HFF-Myc (cell line): ENCODE measurements at places on chromosomes 6 and 20.

DNA sequence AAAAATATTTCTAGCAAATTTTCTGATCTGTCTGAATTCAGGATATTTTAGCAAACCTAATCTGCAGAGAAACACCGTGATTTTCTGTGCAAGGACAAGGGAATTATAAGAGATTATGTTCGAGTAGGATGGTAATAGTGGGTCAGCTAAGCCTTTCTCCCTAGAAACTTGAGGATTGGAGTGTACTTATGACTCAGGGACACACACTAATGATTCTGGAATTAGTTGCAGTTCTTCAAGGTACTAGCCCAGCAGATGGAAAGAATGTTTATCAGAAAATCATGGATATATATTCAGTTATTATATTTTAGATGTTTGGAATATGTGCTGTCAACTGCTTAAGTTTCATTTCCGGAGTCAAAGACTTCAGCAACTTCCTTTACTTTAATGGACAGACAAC, 177.1 kb upstream of the MAP3K7 start:
- no peak for DNase-seq

- DNase-seq = no peak
Observed at GRCh38 chr6:2460216-2460745, 214.9 kb upstream of the GMDS start.

GRCh38 chr6:168609914-168610490, 169.0 kb downstream of the SMOC2 start:
- no peak for DNase-seq

GRCh38 chr6:166514196-166514595, 72.3 kb downstream of the RAMACL start:
- DNase-seq = no peak

- DNase-seq = no peak
Observed at GRCh38 chr6:111254004-111254778, 166.9 kb downstream of the SLC16A10 start.

- no peak for DNase-seq
Observed at GRCh38 chr20:24862606-24863005, 86.5 kb upstream of the CST7 start.

- no peak for DNase-seq
Observed at GRCh38 chr6:159555082-159555875, 137.8 kb downstream of the SOD2 start.

- no peak for DNase-seq
Observed at GRCh38 chr6:158142789-158143188, 25.3 kb downstream of the SERAC1 start.

GRCh38 chr6:39295611-39296011, 18.6 kb downstream of the KCNK17 start:
- no peak for DNase-seq

DNA sequence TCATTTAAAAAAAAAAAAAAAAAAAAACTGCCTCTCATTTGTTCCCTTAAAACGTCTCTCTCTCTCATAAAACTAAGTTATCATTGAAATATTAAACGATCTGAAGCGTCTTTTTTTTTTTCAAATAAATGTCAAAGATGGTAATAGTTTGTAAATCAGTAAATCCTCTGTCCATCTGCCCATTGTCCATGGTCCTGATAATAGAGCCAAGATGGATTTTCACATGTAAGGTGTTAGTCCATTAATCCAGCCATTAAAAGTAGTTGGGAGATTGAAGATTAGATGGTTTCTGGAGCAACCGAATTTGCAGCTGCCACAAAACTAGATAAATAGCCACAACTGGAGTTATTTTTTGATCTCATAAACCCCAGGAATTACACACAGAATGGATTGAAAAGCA, 145.8 kb upstream of the SNX9 start:
- DNase-seq = no peak

- no peak for DNase-seq
Observed at GRCh38 chr20:61558726-61559125, 306.7 kb downstream of the CDH4 start.

GRCh38 chr20:32528171-32528891, 56.8 kb downstream of the NOL4L start:
- no peak for DNase-seq

DNA sequence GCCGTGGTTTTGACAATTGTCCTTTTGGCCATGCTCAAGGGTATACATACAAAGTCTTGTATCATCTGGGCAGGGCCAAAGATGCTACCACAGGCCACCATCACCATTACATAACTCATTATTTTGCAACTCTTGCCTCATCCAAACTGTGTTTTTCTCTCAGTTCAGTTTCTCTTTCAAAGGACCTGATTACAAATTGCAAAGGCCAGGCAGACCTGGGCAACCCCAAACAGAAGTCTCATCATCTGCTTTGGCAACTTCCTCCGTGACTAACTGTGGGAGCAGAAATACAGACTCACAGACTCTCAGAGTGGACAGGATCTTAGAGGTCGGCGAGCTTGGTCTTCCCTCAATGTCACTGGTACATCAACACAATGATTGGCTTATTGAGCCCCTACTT, 117.8 kb upstream of the NEDD9 start:
- no peak for DNase-seq

DNA sequence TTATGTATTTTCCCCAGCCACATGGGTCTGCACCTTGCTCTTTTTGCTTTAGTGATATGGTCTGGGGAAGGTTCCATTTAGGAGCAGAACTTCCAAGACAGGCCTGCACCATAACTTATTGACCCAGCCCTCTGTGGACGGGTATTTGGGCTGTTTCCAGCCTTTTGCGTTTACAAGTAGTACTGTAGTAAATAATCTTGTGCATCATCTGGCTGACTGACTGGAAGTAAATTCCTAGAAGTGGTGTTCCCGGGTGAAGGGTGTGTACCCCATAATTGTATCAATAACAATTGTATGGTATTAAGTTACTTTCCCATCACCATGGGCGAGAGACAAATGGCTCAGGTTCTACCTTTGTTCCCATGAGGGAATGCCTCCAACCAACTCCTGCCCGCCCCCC, 31.6 kb downstream of the SPDEF start:
- DNase-seq = no peak

- DNase-seq = no peak
Observed at GRCh38 chr6:83480470-83480869, 31.9 kb upstream of the PRSS35 start.

GRCh38 chr6:169766232-169766631, 14.8 kb downstream of the ERMARD start:
- DNase-seq = no peak

- no peak for DNase-seq
Observed at GRCh38 chr6:10434235-10434634, 19.4 kb upstream of the TFAP2A start.

DNA sequence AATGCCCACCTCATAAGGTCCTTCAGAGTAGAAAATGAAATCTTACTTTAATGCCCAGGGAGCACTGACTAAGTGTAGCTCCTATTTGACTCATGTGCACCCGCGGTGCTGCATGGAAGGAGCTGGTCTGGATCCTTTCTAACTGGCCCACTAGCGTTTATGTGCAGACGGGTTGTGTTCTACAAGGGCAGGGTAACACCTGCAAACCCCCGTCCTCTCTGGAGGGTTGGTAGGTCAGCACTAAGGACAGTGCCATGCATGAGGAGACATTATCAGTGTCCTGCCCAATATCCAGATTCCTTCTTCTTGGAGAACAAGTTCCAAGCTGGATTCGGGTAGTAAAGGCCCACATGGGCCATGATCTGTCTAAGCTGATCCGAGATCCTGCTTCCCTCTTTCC, 140.3 kb downstream of the ANKRD60 start:
- DNase-seq = no peak

- DNase-seq = no peak
Observed at GRCh38 chr20:42179768-42180167, 561.6 kb upstream of the CHD6 start.

GRCh38 chr20:9458138-9458796, 56.1 kb upstream of the LAMP5 start:
- DNase-seq = no peak

- no peak for DNase-seq
Observed at GRCh38 chr20:37972256-37973058, 60.8 kb downstream of the TTI1 start.

GRCh38 chr6:50381099-50381415, 331.3 kb upstream of the DEFB112 start:
- DNase-seq = no peak

DNA sequence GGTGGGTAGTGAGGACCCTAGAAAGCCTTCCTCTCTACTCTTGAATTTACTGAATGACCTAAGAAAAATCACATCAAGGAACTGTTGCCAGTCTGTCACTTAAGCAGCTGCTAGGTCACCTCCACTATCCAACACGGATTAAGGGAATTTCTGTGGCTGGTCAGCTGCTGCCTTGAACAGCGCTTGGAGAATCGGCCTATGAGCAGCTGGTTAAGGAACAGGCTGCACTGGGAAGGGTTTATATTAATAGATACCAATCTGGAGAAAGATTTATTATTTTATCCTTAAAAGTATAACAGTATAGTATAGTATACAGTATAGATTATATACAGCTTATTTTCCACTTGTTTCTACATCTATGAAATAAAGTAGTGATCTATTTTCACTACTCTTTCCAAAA, 6.5 kb downstream of the PTPRK start:
- DNase-seq = no peak

GRCh38 chr20:33474097-33474873, 15.6 kb upstream of the CBFA2T2 start:
- no peak for DNase-seq

- DNase-seq = peak; percentile 81
Observed at GRCh38 chr20:50744143-50744792, 12.9 kb downstream of the PARD6B start.

DNA sequence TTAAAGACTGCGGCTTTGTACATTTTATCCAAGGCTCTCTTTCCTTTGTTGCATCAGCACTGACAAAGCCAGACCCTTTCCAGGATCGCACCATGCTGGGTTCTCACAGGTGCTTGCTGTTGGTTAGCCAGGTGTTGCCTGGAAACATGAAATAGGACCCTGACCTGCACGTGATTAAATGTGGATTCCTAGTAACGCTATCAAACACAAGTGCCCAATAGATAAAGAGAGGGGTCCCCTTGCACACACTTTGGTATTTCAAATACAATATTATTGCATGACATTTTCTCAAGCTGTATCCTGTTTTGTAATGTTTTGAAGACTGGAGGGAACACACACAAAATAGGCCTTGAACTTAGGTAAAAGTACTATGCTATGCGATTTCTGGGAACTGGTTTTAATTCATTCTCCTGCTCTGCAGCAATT, 73.3 kb downstream of the AKAP12 start:
- DNase-seq = no peak

DNA sequence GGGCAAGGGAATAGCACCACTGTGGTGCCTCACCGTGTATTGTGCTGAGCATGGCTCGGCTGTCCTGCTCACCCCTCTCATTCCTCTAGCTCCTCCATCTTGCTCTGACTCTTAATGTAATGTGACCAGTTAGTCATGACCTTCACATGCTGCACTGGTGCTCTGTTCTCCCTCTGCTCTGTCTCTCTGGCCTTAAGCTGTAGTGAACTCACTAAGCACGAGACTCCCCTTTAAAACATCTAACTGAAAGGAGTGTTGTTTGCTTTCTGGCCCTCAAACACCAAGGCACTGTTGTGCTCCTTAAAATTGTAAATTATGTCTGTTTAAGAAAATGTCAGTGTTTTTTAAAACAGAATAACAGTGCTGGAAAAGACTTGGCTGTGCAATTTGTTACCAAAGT, 140.4 kb downstream of the HDGFL1 start:
- no peak for DNase-seq

- no peak for DNase-seq
Observed at GRCh38 chr6:125906158-125906998, 50.2 kb upstream of the HINT3 start.

DNA sequence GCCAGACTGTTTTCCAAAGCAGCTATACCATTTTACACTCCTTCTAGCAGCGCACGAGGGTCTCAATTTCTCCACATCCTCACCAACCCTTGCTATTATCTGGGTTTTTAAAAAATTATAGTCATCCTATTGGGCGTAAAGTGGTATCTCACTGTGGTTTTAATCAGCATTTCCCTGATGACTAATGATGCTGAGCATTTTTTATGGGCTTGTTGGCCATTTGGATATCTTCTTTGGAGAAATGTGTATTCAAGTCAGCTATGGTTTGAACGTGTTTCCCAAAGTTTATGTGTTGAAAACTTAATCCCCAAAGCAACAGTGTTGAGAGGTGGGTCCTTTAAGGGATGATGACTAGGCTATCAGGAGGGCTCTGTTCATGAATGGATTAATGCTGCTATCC, 6.7 kb downstream of the MCUR1 start:
- DNase-seq = no peak

DNA sequence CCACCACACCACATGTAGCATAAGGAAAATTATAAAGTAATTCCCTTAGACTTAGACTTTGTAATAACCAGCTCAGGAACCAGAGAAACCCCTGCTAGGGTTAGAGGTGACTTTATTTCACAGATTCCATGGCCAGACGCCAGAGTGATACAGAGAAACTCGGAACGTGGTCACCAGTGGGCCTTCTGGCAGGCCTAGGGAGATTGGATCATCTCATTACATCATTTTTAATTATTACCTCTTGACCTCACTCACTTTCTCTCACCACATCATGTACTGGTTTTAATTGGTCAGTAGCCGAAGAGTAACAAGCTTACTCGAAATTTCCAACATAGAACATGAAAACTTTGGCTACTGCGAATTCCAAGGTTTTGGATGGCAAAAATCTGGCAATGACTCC, 72.9 kb downstream of the BMP6 start:
- no peak for DNase-seq

GRCh38 chr6:125811259-125811658, 20.5 kb downstream of the NCOA7 start:
- no peak for DNase-seq

DNA sequence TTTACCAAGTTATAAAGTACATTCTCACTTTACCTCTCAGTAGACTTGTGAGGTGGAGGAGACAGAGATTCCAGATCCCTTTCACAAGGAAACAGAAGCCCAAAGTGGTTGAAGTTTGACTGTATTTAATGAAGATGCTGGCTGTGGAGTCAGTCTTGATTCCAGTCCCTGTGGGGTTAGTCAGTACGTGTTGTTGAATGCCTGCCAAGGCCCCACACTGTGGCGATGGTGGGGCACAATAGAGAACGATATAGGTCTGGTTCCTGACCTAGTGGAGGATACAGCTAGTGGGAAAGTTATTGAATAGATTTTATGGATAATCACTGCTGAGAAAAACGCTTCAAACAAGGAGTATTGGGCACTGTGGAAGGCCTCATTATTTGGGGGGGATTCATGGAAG, 71.4 kb downstream of the LRRC1 start:
- DNase-seq = no peak

GRCh38 chr6:158344534-158344933, 32.3 kb downstream of the TULP4 start:
- DNase-seq = no peak

DNA sequence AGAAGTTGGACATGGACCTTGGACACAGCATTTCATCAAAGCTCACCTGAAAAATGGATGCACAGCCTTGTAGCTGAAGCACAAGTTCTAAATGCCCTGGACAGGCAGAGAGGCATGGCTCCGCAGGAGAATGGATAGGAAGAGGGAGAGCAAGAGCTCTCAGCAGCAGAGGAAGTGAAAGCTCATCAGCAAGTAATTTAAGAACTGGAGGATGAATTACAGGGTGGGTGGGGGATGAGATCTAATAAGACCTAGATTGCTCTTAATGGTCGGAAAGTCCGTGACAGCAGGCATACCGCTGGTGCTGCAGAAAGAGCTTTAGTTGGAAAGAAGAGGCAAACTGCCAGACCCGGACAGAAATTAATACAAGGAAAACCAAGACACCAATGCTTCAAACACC, 37.3 kb upstream of the SAYSD1 start:
- DNase-seq = no peak
